Naive thymus-derived CD8-positive, alpha-beta T cell (primary cell): ENCODE measurements at places on chromosomes 12 and 14. TPM values are rescaled to one million over a fixed set of nuclear protein-coding genes. Genes with fewer than 3 reads are reported as not detected.

The PTPRR gene
- total RNA-seq: not detected

The NAP1L1 gene
- total RNA-seq: 820 TPM

The ISCA2 gene
- total RNA-seq: 33.3 TPM

The FAM90A1 gene
- not detected for total RNA-seq

The OR4Q2 gene
- total RNA-seq: not detected

- peaks cover 4% of the 10 kb centered on the region for H3K27me3 ChIP-seq
- H3K4me1 ChIP-seq: peaks cover 60% of the 10 kb centered on the region
- H3K36me3 ChIP-seq: no peaks in the 10 kb centered on the region
- DNase-seq: no peak
- no peak overlapping the region for H3K27ac ChIP-seq
- no peak overlapping the region for H3K4me3 ChIP-seq
Observed at GRCh38 chr12:52601671-52602070, 408 bp upstream of the KRT72 start.

- no peaks in the 10 kb centered on the region for H3K27me3 ChIP-seq
- no peak for DNase-seq
- no peak overlapping the region for H3K27ac ChIP-seq
- H3K4me3 ChIP-seq: no peak overlapping the region
Observed at GRCh38 chr14:54758041-54758440, 144.6 kb downstream of the GCH1 start.

DNA sequence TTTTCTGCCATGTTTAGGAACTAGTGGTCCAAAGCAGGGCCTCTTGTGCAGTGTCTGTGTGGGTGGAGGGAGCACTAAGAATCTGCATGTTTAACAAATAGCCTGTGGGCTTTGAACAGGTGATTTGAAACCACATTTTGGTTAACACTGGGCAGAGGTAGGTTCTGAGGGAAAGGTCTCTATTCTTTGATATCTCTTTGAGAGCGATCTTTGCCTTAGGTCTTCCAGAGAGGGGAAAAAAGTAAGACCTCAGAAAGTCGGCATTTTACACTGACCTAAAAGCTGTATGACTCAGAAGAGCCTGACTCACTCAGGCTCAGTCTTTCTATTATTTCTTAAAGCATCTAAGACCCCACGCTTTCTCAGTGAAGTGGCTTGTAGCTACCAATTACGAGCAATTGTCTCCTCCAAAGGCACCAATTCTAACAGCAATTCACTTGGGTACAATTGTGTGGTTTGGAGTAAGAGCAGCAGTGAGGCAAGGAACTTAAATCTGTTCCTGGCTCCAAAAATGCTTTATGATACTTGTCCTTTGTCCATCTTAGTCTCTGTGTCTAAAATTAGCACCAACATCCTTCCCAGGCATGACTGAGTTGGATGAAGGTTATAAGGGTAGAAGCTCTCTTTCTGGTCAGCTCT is 8.8 kb downstream of the EIF2B2 start:
- H3K4me1 ChIP-seq: peaks cover 19% of the 10 kb centered on the region
- no peak for DNase-seq
- H3K27ac ChIP-seq: peak overlapping the region; percentile 84
- H3K27me3 ChIP-seq: no peaks in the 10 kb centered on the region
- no peak overlapping the region for H3K4me3 ChIP-seq

- H3K27ac ChIP-seq: no peak overlapping the region
- peaks cover 9% of the 10 kb centered on the region for H3K27me3 ChIP-seq
- no peak overlapping the region for H3K4me3 ChIP-seq
- no peak for DNase-seq
Observed at GRCh38 chr14:21987937-21988336, 314.3 kb upstream of the OR4E1 start.

DNA sequence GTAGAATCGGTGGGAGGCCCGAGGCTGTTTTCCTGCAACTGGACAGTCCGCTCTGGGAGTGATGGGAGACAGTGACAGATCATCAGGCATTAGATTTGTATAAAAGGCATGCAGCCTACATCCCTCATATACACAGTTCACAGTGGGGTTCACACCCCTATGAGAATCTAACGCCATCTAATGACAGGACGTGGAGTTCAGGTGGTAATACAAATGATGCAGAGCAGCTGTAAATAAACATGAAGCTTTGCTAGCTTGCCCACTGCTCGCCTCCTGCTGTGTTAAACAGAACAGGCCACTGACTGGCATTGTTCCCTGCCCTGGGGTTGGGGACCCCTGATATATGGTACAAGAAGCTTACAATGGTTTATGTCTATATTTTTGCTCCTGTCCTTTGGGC is 179.0 kb downstream of the LRFN5 start:
- H3K36me3 ChIP-seq: no peaks in the 10 kb centered on the region
- no peak for DNase-seq
- H3K4me1 ChIP-seq: no peaks in the 10 kb centered on the region
- no peak overlapping the region for H3K27ac ChIP-seq
- no peak overlapping the region for H3K4me3 ChIP-seq
